Stimulated activated naive B cell treated with anti-CD40 and anti-IgM and Interleukin-4, amounts not matched to agents 10 μg/mL and 1 μg/mL and 100 μg/mL, for 72 hours (primary cell): ENCODE measurements at places on chromosomes 12 and 14.

- DNase-seq: no peak
Observed at GRCh38 chr12:65823513-65824375, 539 bp upstream of the HMGA2 start.

DNA sequence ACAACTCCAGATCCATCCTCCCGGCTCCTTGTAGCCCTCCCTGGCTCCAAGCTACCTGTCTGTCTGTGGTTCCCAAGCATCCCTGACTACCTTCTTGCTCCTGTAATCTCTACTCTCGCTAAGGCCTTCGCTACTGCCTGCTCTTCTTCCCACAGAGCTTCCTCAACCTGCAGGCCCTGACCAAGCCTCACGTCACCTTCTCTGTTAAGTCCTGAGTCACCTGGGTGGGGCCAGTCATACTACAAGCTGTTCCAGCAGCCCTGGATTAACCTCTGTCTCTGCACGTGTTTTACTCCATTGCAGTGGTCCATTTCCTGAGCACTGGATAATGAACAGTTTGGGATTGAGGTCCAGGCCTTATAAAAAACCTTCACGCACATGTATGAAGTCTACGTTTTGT is 770.7 kb downstream of the BCL11B start:
- DNase-seq: no peak

DNA sequence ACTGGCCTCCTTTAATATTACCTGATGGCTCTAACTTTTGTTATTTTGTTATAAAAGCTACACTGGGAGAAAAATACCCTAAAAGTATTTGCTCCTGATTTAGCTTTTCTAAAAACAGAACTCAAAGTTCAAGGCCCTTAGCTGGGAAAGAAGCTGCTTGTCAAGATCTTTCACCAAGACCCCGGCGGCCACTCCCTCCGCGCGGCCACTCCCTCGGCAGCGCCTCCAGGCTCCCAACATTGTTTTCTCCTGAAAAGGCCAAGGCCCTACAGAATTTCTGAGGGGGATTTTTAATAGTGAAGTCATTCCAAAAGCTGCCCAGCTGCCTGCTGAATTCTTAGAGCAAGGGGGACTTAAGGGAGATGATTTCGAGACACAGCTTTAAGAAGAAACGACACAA is 96.4 kb downstream of the NTN4 start:
- DNase-seq: no peak

DNA sequence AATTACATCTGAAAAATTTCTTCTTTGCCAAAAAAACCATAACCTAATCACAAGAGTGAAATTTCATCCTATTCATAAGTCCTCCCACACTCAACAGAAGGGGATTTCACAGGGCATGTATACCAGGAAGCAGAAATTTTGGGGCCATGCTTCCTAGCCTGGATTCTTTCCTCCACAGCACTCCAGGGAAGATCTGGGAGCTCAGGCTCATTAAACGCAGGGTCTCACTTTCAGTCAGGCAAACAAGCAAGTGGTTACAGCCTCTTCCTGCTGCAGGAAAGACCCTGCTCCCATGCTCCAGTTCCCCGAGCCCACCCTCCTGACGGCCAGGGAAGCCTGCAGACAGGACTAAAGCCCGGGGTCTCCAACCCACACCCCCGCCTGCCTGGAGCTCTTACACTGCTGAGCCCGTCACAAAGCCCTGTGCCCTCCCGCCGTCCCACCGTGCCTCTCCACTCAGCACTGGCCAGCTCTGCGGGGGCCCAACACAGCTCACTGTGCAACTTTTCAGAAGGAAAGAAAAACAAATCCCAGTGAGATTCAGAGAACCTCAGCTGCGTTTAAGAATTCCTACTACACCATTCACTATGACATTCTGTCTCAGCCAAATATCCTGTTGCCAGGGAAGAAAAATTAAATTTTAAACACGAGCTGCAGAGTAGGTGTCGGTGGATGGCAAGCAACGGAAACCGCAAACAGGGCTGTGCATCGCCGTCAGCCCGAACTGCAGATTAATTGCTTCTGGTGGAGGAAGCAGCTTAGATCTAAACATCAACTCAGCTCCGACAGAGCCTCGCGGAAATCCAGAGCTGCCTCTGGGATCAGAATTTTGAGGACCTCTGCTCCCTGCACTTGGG is 106.7 kb upstream of the SFSWAP start:
- DNase-seq: no peak

GRCh38 chr12:80415466-80415865 is 28.6 kb upstream of the PTPRQ start:
- no peak for DNase-seq

DNA sequence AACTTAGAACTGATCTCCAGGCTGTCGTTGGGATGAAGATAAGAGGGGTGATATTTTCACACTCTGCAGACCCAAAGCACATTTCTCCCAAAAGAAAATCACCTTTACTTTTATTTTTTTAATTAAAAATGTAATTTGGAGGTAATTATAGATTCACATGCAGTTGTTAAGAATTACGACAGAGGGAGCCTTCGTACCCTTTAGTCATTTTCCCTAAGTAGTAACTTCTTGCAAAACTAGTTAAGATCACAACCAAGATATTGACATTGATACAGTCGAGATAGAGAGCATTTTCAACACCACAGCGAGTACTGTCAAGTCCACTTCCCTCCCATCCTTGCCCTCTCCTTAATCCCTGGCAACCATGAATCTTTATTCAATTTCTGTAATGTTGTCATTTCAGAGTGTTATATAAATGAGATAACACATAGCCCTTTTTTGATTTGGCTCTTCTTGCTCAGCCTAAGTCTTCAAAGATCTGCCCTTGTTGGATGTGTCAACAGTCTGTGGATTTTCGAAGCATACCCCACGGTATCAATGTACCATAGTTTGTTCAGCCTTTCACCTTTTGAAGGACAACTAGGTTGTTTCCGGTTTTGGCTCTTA is 39.6 kb downstream of the DNAH10 start:
- DNase-seq: no peak

DNA sequence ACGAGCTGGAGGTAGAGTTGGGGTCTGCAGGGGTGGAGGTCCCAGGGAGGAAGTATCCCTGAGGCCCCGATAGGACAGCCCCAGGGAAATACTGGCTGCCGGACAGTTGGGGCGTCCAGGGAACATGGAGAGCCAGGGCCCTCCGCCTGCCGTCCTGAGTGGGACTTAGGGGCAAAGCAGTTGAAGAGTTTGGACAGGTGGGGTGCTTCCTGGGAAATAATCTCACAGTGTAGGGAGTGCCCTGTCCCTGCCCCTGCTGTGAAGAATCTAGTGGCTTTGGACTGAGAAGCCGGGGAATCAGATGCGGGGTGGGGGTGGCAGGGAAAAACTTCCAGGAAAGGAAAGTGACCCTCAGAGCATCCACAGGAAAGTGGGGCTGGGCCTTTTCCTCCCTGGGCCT is 9.8 kb upstream of the HHIPL1 start:
- DNase-seq: no peak

DNA sequence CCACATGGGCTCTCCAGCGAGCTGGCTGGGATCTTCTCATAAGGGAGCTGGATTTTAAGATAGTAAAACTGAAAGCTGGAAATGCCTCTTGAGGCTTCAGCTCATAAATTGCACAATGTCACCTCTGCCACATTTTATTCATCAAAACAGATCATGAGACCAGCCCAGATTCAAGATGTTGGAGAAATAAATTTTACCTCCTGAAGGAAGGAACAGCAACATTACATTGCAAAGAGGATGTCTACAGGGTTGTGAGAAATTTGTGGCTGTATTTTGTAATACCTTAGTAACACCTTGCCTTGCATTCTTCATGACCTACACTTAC is 43.1 kb upstream of the KRR1 start:
- no peak for DNase-seq
